Cardiac muscle cell (in vitro differentiated cells and primary cell): ENCODE measurements at places on chromosomes 4 and X. TPM values are rescaled to one million over a fixed set of nuclear protein-coding genes. Genes with fewer than 3 reads are reported as not detected.

Gene RAI2
- total RNA-seq = 1.1 and 1.3 TPM in 2 replicates

Gene CXorf51A
- total RNA-seq = not detected in 2 replicates

Gene CTAG2
- not detected in 2 replicates for total RNA-seq

Gene WDR17
- 0.39 and 0.95 TPM in 2 replicates for total RNA-seq

Gene SUPT20HL2
- total RNA-seq = 0.12 and 0.25 TPM in 2 replicates

Gene COL4A5
- total RNA-seq = 228 and 299 TPM in 2 replicates

Gene FGFR3
- 44.3 and 47.3 TPM in 2 replicates for total RNA-seq

GRCh38 chr4:73103799-73104503 lies 34.4 kb upstream of the COX18 start:
- no peaks in the 10 kb centered on the region for H3K27me3 ChIP-seq

- H3K36me3 ChIP-seq = no peaks in the 10 kb centered on the region
- no peak for DNase-seq
- H3K27me3 ChIP-seq = no peaks in the 10 kb centered on the region
- H3K27ac ChIP-seq = no peak overlapping the region
These were observed 147.6 kb downstream of the SH2D1A start for GRCh38 chrX:124493984-124494383.

DNA sequence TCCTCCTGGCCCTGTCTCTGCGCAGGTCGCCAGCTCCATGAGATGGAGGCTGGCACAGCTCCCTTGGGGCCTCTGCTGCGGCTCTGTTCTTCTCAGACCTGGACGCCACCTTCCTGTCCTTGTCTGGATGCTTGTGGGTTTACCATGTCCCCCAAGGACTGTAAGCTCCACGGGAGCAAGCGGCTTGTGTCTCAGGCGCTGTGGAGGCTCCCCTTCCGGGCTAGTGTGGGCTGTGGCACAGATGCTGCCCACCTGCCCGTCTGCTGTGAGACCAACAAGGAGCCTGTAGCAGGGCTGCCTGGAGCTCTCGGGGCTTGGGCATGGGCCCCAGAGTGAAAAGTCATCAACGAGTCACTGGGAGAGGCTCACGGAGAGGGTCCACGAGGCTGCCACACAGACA lies 25.2 kb downstream of the NAT8L start:
- H3K27ac ChIP-seq = no peak overlapping the region
- peaks cover 11% of the 10 kb centered on the region for H3K4me1 ChIP-seq
- no peaks in the 10 kb centered on the region for H3K36me3 ChIP-seq
- no peaks in the 10 kb centered on the region for H3K27me3 ChIP-seq

- H3K4me1 ChIP-seq = no peaks in the 10 kb centered on the region
- H3K27ac ChIP-seq = no peak overlapping the region
- DNase-seq = no peak
- no peaks in the 10 kb centered on the region for H3K36me3 ChIP-seq
These were observed 1611.1 kb downstream of the ARAP2 start for GRCh38 chr4:34633241-34633640.

- H3K36me3 ChIP-seq = no peaks in the 10 kb centered on the region
- no peaks in the 10 kb centered on the region for H3K4me1 ChIP-seq
- no peaks in the 10 kb centered on the region for H3K27me3 ChIP-seq
- DNase-seq = no peak
- H3K27ac ChIP-seq = no peak overlapping the region
- no peak overlapping the region for H3K4me3 ChIP-seq
These were observed 148.3 kb upstream of the NHS start for GRCh38 chrX:17226736-17227135.

DNA sequence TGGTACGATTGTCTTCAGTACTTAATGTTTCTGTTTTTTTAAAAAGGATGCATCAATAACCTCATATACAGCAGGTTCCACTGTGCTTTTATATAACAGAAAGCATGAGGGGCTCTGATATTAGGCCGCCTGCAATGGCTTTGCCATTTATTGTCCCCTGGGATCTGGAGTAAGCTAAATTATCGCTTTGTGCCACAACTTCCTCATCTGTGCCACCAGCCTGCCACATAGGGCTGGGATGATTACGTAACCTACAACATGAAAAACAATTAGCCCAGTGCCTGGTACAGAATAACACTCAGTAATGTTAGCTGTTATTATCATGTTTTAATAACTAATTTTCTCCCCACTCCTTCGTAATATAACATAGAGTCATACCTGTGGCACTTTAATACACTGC lies 65.5 kb upstream of the TRIM2 start:
- H3K4me1 ChIP-seq = peaks cover 7% of the 10 kb centered on the region
- no peak overlapping the region for H3K27ac ChIP-seq
- H3K4me3 ChIP-seq = no peak overlapping the region
- no peaks in the 10 kb centered on the region for H3K36me3 ChIP-seq
- DNase-seq = no peak

GRCh38 chr4:102449751-102450352 lies 51.3 kb upstream of the NFKB1 start:
- H3K4me3 ChIP-seq = no peak overlapping the region
- peak; percentile 75 for DNase-seq

- H3K36me3 ChIP-seq = no peaks in the 10 kb centered on the region
- H3K4me1 ChIP-seq = peaks cover 6% of the 10 kb centered on the region
- H3K27me3 ChIP-seq = no peaks in the 10 kb centered on the region
- peak; percentile 19 for DNase-seq
These were observed 33.0 kb upstream of the KIAA0232 start for GRCh38 chr4:6749340-6750171.

DNA sequence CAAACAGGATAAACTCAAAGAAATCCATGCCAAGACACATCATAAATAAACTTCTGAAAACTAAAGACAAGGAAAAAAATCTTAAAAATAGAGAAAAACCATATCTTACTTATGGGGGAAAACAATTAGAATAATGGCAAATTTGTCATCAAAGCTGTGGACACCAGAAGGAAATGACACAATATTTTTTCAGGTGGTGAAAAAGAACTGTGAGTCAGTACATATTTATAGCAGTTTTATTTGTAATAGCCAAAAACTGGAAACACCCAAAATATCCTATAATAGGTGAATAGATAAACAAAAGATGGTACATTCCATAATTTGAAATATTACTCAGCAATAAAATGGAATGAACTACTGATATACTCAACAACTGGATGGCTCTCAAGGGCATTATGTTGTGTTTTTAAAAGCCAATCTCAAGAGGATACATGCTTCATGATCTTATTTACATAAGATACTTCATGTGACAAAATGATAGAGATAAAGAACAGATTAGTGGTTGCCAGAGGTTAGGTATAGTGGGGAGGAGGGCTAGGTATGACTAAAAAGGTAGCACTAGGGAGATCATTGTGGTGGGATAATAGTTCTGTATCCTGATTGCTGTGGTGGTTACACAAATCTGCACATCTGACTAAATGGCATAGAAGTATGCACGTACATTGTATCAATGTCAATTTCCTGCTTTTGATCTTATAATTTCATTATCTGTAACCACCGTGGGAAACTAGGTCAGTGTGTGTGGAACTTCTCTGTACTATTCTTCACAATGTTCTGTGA lies 191.9 kb downstream of the PPP1R2C start:
- DNase-seq = no peak
- no peaks in the 10 kb centered on the region for H3K4me1 ChIP-seq
- no peak overlapping the region for H3K4me3 ChIP-seq
- H3K27ac ChIP-seq = no peak overlapping the region

DNA sequence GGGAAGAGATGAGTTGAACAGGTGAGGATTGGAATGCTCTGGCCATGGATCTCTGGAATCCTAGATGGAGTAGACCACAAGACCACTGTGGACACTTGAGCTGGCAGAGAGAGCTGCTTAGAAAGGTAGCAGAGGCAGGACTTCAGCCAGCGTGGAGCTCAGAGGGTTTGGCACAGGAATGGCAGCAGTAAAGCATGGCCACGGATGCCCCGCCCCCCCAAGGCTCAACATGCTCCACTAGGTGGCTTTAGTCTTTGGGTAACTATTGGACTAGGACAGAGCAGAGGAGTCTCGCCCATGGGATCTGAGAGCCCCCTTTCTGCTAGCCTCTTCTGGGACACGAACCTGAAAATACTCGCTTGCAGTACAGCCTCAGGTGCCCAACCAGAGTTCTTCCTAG lies 150.1 kb upstream of the NEIL3 start:
- DNase-seq = no peak
- no peak overlapping the region for H3K4me3 ChIP-seq
- H3K27ac ChIP-seq = no peak overlapping the region
- H3K27me3 ChIP-seq = no peaks in the 10 kb centered on the region
- H3K36me3 ChIP-seq = no peaks in the 10 kb centered on the region
- H3K4me1 ChIP-seq = no peaks in the 10 kb centered on the region

DNA sequence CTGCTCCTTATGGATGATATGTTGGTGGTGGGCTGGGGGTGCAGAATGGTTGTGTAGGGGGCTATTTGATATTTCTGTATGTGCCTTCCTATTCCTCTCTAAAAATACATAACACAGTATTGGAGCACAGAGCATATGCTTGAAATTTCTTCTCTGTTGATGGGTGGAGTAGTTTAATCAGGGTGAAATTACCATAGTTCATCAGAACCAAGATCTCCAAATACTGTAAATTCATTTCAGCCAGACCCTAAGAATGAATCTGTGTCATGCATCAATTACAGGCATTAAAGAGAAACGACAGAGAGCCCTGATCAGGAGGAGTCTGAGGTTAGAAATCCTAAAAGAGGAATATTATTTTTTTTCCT lies 25.1 kb upstream of the CCDC149 start:
- no peak for DNase-seq
- H3K36me3 ChIP-seq = no peaks in the 10 kb centered on the region
- H3K4me3 ChIP-seq = no peak overlapping the region
- H3K4me1 ChIP-seq = no peaks in the 10 kb centered on the region
- H3K27ac ChIP-seq = no peak overlapping the region

- no peak overlapping the region for H3K27ac ChIP-seq
- H3K4me1 ChIP-seq = no peaks in the 10 kb centered on the region
- peak; percentile 1 for DNase-seq
- peaks cover 2% of the 10 kb centered on the region for H3K36me3 ChIP-seq
- no peaks in the 10 kb centered on the region for H3K27me3 ChIP-seq
These were observed 31.2 kb upstream of the MCF2 start for GRCh38 chrX:139739138-139739537.

GRCh38 chr4:130703211-130703935 lies 1607.4 kb downstream of the C4orf33 start:
- H3K27me3 ChIP-seq = no peaks in the 10 kb centered on the region
- DNase-seq = no peak
- H3K27ac ChIP-seq = no peak overlapping the region
- H3K36me3 ChIP-seq = no peaks in the 10 kb centered on the region
- no peaks in the 10 kb centered on the region for H3K4me1 ChIP-seq
- no peak overlapping the region for H3K4me3 ChIP-seq

DNA sequence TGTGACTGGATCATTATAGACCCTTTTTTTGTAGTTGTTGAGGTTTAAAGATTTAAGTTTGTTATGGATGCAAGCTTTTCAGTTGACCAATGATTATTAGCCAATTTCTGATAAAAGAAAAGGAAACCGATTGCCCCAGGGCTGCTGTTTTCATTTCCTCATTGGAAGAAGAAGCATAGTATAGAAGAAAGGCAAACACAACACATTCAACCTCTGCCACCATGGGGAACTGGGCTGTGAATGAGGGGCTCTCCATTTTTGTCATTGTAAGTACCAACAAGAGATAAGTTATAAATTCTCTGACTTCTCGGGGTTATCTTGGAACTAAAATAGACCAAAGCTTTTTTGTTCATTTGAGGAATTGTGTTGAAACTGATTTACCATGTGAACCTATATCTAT lies at the start of gene CYBB:
CYBB (plus strand) TSS at position 203 of the 400 bp plus-strand sequence; CDS start at position 222, 19 bp downstream.
- DNase-seq = no peak
- no peak within 1 kb of the TSS for H3K4me3 ChIP-seq
- H3K36me3 ChIP-seq = no peaks in the 10 kb centered on the region
- peak within 1 kb of the TSS; percentile 31 for H3K27ac ChIP-seq
- H3K4me1 ChIP-seq = peaks cover 20% of the 10 kb centered on the region
- no peaks in the 10 kb centered on the region for H3K27me3 ChIP-seq

- H3K27me3 ChIP-seq = no peaks in the 10 kb centered on the region
- H3K4me3 ChIP-seq = no peak overlapping the region
- peaks cover 36% of the 10 kb centered on the region for H3K36me3 ChIP-seq
- DNase-seq = no peak
- no peak overlapping the region for H3K27ac ChIP-seq
- H3K4me1 ChIP-seq = no peaks in the 10 kb centered on the region
These were observed 18.6 kb downstream of the TBCK start for GRCh38 chr4:106297245-106298035.

GRCh38 chrX:129006491-129006890 lies 516.8 kb downstream of the SMARCA1 start:
- no peaks in the 10 kb centered on the region for H3K36me3 ChIP-seq
- no peaks in the 10 kb centered on the region for H3K27me3 ChIP-seq
- DNase-seq = no peak
- peaks cover 10% of the 10 kb centered on the region for H3K4me1 ChIP-seq

DNA sequence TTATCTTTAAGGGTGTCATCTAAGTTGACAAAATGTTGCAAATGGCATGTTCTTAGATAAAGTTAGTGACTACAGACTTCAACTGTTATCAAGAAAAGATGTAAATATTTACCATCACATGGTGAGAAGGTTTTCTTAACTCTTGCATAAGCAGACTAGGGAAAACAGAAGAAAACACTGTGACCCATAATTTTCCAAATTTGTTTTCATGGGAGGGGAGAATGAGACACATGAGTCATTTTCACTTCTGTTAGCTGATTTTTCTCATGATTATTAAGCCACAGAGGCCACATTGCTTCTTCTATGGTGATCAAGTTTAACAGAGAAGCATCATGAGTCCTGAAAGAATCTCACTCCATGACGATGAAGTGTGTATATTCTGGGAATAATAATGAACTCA lies 30.2 kb upstream of the SYTL5 start:
- DNase-seq = no peak
- H3K4me3 ChIP-seq = no peak overlapping the region
- H3K36me3 ChIP-seq = no peaks in the 10 kb centered on the region

DNA sequence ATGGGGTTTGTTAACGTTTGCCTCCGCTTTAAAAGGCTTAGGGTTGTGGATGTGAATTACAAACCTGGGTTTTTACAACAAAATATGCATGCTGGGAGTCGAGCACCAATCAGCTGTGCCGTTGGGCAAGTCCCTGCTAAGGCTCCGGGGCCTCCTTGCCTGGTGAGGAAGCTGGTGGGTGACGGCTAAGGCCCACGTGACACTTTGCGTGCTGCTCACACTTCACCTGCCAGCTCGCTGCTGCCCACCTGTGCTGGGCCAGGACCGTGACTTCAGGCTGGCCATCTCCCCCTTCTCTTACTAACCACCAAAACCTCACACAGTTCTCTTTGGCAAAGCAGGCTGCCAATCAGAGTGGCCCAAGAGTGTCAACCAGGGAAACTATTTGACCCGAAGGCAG lies 178.3 kb downstream of the AFAP1 start:
- DNase-seq = no peak
- H3K4me1 ChIP-seq = no peaks in the 10 kb centered on the region
- H3K4me3 ChIP-seq = no peak overlapping the region

DNA sequence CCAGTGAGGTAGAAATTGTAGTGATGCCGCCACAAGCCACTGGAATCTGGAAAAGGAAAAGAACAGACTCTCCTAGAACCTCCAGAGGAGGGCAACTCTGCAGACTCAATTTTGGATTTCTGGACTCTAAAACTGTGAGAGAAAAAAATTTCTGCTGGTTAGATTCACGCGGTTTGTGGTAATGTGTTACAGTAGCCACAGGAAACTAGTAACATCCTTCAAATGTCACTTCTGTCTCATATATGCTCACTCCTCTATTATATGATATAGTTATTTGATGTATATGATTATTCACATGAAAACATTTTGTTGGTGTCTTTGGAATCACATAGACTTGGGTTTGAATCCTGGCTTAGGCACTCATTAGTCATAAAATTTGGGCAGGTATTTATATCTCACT lies 18.8 kb downstream of the LDOC1 start:
- H3K36me3 ChIP-seq = no peaks in the 10 kb centered on the region
- no peak overlapping the region for H3K27ac ChIP-seq
- H3K4me3 ChIP-seq = no peak overlapping the region
- DNase-seq = no peak
